ENCODE measurements at places on chromosomes 6 and 20.

- no peak for DNase-seq
These were observed 4.0 kb downstream of the TP53TG5 start for GRCh38 chr20:45374101-45374467.

GRCh38 chr6:137678451-137678850, 184.3 kb upstream of the OLIG3 start:
- no peak for DNase-seq

DNA sequence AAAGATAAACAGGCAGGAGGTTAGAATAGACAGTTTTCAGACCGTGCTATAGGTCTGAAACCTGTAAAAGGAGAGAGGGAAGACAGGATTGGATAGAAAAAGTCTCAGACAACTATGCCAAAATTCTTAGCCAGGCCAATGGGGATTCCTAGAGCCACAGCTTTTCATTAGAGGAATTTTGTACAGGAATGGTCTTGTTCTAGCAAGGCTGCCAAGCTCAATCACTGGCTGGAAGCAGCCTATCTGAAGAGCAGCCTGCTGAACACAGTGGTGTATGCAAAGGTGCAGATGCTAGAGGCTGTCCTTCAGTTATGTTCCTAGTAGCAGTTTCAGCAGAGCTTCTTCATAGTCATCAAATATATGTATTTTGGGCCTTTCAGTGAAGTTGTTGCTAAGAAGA, 313.1 kb downstream of the GRIK2 start:
- no peak for DNase-seq

DNA sequence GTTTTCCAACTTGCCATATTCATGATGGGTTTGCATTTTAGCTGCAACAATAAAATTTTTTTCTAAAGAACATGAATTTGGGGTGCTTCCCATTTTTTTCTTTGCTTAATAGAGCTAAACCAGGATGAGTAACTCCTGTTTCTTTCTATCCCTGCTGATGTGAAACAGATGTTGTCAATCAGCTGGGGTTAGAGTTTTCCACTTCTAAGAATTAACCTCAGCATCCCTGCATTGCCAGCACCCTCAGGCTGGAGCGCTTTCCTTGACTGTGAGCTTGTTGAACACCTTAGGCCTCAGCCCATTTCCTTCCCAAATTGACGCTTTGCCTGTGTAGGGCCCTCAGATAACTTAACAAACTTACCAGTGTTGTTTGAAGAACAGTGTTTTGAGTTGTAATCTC, 74.5 kb downstream of the PTPN1 start:
- DNase-seq = no peak

DNA sequence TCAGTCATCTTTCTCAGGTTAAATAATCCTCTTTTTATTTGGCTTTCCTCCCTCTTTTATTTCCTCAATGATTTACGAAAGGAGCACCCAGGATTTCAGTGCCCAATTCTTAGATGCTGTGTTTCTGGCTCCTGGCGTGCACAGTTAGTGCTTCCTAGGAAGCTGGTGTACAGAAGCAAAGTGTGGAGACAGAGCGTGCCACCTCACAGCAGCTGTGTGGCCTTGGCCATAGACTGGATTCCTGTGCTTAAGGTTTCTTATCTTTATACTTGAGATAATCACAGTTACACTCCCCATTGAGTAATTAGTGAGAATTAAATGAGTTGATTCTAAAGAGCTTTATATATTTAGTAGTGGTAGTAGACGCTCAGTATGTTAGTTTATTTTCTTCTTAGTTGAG, 39.7 kb upstream of the GJA1 start:
- no peak for DNase-seq

- DNase-seq = no peak
These were observed 176.0 kb downstream of the SASH1 start for GRCh38 chr6:148518511-148519156.

DNA sequence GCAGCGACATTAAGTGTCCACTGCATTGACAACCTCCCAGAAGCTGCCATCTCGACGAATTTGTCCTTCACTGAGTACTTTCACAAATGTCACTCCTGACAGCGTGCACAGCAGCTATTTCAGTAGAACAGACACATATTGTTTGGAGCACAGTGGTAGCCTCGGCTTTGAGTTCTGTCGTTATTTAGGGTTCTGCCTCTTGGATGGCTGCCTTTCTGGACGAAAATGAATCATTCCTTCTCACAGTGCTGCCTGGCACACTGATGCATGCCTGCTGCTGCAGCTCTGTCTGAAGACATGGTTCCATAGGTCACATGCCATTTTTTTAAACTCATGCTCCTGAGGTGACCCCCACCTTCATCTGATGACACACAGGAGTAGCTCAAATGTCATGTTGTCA, 477.0 kb downstream of the C6orf118 start:
- DNase-seq = no peak

DNA sequence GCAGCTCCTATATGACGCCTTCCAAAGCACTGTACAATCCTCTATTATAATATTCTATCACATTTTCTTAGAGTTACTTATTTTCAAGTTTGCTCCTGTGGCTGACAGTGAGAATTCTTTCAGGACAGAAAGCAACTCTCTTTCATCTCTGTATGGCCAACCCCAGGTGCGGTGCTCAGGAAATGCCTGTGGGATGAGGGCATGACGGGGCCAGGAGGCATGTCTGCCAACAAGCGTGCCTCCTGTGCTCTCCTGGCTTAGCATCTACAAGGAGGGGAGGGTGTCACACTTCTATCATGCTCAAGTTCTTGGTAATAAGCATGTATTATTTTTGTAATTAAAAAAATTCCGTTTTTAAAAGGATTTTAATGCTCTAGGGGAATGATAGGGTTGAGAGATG, 11.4 kb downstream of the MRPL14 start:
- no peak for DNase-seq
